Cerebellar nuclear complex (tissue), 1 donor: ENCODE measurements at places on chromosomes 7 and 10.

- no peak for DNase-seq
Measured at GRCh38 chr7:29106669-29106988, 39.7 kb downstream of the CPVL start.

GRCh38 chr7:78636727-78637126 lies 816.7 kb downstream of the MAGI2 start:
- DNase-seq, result no peak

DNA sequence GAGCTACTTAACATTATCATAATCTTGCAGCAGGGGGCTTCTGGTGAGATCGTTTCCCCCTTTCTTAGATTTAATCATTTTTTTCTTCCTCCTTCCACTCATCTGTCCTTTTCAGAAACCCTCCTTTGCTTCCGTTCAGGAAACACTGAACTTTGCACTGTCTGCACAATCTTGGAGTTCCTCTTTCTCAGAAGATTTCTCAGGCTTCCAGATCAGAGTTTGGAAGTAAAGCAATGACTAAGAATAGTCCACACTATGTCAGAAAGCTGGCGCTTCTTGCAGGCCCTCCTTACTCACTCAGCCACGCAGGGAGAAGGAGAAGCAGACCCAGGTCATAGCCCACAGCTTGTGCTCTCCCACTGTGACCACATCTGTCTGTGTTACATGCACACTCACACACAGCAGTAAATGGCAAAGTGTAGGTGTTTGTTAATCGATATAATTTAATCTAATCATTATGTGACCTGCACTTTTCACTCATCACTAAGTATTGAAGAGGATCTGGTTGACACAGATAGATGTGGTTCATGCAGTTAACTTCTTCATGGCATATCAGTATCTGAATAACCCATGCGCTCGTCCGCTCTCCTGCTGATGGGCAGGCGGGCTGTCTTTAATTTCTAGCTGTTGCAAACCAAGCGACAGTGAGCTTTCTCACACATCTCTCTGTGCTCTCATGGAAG lies 30.2 kb downstream of the ALOX5 start:
- DNase-seq, result no peak

GRCh38 chr7:128398016-128398840 lies 11.6 kb downstream of the IMPDH1 start:
- DNase-seq, result no peak
